Stimulated activated naive CD8-positive, alpha-beta T cell treated with anti-CD3 and anti-CD28 coated beads, Interleukin-15, amount 100 ng/mL, for 72 hours (primary cell): ENCODE measurements at places on chromosomes 5 and 9.

DNA sequence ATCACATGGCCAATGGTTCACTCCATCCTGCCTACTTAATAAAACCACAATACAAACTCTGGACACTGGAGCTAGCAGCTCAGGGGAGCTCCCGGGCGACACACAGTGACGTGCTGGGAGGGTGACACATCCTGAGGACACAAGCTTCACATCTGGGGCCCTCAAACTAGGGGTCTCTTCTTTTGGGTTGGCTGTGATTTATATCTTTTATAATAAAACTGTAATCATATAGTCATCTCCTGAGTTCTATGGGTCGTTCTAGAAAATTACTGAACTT lies 12.1 kb upstream of the MAPK9 start:
- no peak for DNase-seq

DNA sequence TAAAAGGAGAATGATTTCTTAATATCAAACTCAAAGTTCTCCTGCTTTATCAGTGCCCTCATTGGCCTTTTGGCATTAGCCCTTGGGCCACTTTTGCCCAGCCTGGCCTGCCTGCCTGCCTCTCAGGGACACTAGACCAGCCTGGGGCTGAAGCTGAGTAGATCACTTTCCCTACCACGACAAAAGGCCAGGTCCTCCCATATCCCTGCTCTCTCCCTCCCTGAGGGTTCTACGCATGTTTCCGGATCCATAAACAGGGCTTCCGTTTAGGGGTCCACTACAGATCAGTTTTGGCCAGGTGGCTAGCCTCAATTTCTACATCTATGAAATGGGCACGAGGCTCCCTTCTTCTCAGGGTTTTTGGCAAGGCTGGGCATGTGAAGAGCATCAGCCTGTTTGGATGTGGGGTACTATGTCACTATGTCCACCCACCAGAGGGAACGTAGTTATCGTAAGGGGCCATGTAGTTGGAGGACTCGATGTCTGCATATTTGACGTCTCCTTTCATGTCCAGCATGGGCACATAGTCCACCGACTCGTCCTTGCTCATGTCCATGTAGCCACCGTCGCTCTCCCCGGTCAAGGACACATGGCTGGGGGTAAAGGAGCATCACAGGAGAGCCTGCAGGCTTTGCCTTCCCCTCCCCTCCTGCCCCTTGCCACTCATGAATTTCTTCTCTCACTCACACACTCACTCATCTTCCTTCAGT lies 34.0 kb downstream of the PDGFRB start:
- DNase-seq = no peak

DNA sequence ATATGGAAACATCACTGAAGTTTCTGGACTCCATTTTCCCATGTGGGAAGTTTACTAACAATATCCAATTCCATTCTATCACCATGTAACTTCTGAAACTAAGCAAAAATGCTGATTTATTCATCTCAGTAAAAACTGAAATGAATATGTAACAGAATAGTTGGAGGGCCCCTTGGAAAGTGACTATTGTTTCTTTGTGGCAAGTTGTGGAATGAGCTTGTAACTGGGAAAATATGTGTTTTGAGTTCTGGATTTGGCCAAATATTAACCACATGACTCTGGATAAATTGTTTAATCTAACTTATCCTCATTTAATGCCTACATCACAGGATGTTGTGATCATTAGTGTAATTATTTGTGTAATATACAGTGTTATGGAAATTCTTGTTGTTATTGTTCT lies 619.3 kb downstream of the TLE4 start:
- DNase-seq = no peak

GRCh38 chr5:6475626-6476312 lies 27.1 kb downstream of the UBE2QL1 start:
- no peak for DNase-seq

DNA sequence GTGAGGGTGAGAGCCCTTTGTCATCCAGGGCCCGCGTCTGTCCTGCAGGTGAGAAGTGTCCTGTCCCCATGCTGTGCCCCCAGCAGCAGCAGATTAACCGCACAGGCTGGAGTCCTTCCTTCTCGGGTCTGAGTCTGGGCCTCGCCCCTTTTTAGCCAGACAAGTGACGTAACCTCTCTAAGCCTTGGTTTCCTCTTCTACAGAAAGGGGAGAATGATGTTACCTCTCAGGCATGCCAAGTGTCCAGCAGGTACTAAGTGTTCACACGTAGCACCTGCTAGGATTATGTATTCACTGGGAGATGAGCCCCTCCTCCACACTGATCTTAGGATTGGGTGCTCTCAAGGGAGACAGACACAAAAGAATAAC lies 6.9 kb downstream of the NEURL1B start:
- DNase-seq = no peak

- no peak for DNase-seq
Measured at GRCh38 chr5:39062530-39062929, 11.7 kb downstream of the RICTOR start.

DNA sequence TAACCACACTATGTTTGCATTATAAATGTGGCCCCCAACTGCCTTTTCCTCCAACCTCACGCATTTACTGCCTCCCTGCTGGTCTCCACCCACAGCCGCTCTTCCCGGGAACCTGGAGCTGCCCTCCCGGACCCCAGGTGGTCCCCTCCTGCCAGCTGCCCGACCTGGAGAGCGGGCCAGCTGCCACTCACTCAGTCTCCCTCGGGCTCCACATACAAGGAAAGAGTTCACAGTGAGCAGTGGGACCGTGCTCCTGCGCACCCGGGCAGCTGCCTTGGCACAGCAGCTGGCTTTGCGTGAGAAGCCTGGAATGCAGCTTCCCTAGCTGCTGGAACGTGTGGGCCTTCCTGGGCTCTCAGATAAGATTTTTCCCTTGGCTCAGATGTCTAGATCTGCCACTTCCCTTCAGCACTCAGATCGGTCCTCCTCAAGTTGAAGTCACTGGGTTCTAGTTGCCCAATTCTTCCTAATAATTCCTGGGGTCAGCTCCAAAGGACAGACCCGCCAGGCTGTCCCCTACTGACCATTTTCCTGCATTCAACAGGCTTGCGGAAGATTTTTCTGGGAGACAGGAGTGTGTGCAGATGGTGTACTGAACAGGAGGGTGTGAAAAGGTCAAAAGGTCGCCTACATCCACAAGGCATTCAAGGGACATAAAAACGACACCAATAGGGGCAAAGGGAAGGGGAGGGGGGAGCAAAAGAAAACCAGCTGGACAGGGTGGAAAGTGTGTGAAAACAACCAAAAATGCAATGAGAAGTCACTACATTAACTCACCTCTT lies 69.1 kb downstream of the MYO10 start:
- no peak for DNase-seq

DNA sequence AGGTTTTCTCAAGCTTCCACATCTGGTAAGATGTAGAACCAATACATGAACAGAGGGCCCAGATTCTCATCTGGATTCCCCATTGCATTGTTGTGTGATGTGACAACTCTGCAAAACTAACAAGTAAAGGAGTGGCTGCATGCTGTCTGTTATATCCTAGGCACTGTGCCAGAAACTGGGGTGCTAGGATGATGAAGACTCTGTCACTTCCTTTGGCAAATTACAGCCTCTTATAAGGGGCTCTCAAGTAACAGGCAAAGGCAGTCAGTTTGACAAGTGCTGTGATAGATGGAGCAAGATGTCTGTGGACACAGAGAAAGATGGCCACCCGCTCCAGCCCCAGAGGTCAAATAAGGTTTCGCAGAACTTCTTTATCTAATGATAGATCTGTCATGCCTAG lies 115.7 kb downstream of the PAPPA start:
- no peak for DNase-seq

- DNase-seq = no peak
Measured at GRCh38 chr9:20744036-20744630, 60.1 kb downstream of the FOCAD start.

- no peak for DNase-seq
Measured at GRCh38 chr5:132758451-132758850, 11.2 kb downstream of the CCNI2 start.

DNA sequence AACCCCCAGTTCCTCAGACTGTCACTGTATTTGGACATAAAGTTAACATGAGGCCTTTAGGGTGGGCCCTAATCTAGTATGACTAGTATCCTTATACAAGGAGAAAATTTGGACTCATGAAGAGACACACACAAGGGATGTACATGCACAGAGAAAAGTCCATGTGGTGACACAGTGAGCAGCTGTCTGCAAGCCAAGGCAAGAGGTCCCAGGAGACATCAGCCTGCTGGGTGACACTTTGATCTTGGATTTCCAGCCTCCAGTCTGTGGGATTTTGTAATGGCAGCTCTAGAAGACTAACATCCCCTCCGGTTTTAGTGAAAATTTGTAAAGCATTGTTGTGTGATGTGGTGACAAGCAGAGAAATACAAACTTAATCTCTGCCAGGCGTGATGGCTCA lies 66.1 kb downstream of the RAI14 start:
- no peak for DNase-seq

- DNase-seq = no peak
Measured at GRCh38 chr9:32344551-32345182, 39.8 kb upstream of the ACO1 start.

DNA sequence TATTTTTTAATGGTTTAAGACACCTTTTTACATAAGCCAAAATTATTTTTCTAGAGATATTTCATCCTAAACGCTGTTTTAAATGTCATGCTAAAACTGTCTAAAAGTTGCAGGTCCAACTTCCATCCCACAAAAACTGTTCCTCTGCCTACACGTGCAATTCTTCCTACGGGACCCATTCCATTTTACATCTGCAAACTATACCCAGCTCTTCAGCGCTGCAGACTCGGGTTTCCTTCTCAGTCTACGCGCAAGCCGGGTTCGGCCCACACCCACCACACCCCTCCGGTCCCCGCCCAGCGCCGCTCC lies 8.7 kb downstream of the RANBP6 start:
- DNase-seq = no peak

DNA sequence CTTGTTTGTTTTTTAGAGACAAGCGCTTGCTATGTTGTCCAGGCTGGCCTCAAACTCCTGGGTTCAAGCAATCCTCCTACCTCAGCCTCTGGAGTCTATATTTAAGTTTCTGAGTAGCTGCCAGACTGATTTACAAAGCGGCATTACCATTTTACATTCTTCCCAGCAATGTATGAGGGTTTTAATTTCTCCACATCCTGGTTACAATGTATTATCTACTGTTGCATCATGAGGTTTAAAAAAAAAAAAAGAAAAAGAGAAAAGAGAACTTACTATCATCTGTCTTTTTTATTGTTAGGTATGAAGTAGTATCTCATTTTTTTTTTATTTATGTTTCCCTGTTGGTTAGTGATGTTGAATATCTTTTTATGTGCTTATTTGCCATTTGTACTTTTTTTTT lies 18.9 kb upstream of the CLINT1 start:
- DNase-seq = no peak

DNA sequence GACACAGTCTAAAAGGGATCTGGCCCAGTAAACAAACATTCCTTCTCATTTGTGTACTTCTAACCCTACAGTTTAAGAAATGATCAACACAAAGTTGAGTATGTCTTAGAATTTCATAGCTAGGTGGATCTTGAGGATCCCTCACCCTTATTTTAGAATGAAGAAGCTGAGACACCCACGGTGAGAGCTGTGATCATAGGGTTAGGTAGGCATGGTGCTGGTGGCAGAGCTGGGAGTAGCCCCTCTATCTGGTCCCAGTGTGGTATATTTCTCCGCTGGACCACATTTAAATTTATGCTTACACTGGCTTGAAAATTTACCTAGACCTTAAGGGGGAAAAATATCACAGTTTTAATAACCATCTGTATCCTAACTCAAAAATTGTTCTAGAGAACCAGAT lies 39.8 kb downstream of the UGCG start:
- no peak for DNase-seq

DNA sequence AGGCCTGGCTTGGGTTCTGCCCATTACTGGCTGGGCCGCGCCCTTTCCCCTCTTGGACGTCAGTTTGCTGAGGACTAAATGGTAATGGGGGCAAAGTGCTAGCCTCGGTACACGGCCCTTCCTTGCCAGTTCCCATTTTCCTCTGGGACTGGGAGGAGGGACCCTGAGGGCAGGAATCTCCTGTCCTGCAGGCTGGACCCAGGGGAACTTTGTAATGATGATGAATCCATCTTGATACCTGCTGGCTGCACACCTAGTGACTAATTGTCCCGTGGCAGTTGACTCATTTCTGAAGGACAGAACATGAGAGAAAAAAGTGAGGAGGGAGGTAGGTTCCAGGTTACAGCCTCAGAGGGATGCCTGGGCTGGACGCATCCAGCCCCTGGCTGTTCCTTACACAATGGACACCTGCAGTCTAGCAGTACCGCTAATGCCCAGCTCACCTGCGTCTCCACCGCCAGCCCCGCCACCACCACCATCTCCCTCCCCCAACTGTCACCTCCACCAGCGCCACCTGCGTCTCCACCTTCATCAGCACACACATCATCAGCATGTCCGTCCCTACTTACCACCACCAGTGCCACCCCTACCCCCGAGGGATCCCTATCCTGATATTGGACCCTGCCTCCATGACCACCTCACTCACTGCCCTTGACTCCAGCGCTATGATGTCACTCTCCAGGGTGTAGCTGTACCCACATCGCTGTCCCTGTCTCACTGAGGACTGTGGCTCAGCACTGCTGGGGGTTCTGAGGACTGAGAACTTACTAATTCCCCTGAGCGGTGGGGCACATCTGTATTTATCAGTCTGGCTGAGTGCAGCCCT lies 4.3 kb downstream of the CDHR2 start:
- no peak for DNase-seq
